CD4-positive, alpha-beta memory T cell (primary cell): ENCODE measurements at places on chromosomes 2 and 18. TPM values are rescaled to one million over a fixed set of nuclear protein-coding genes. Genes with fewer than 3 reads are reported as not detected.

GRCh38 chr2:241653210-241653750, 15.8 kb downstream of the ATG4B start:
- no peak for DNase-seq

DNA sequence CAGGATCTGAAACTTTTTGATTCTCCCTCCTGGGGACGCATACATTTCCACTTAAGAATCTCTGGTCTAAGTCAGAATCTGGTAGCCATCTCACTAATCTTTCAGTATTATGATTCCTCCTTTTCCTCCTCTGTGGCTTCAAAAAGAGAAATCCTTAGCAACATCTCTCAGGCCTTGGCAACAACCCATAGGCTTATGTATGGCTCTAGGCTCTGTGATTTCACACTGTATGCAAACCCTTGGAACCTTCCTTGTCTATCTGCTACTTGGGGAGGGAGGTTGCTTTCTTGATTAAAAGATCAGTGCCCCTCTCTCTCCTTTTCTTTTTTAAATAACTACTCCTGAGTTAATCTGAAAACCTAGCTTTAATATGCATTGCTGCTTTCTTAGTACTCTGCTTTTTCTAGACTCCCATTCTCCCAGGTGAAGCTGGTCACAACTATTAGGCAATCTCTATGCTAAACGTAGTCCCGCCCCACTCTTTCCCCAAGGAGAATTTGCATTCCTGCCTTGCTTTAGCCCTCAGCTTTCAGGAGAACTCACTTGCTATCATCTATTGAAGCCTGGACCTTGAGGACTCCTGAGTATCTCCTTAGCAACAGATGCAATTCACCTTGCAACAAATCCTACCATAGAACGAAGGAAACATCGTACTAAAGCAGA, 72.2 kb upstream of the L3MBTL4 start:
- no peak for DNase-seq

DNA sequence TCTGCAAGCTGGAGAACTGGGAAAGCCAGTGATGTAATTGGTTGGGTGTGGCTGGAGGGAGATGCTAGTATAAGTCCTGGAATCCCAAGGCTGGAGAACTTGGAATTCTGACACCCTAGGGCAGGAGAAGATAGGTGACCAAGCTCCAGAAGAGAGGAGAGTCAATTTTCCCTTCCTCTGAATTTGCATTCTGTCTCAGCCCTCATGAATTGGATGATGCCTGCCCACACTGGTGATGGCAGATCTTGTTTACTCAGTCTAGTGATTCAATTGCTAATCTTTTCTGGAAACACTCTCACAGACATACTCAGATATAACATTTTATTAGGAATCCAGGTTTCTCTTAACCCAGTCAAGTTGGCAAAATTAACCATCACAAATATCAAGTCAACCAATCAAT, 287.2 kb downstream of the RDH14 start:
- DNase-seq = no peak

- no peak for DNase-seq
These were observed 9.7 kb downstream of the E2F6 start for GRCh38 chr2:11456251-11456650.

DNA sequence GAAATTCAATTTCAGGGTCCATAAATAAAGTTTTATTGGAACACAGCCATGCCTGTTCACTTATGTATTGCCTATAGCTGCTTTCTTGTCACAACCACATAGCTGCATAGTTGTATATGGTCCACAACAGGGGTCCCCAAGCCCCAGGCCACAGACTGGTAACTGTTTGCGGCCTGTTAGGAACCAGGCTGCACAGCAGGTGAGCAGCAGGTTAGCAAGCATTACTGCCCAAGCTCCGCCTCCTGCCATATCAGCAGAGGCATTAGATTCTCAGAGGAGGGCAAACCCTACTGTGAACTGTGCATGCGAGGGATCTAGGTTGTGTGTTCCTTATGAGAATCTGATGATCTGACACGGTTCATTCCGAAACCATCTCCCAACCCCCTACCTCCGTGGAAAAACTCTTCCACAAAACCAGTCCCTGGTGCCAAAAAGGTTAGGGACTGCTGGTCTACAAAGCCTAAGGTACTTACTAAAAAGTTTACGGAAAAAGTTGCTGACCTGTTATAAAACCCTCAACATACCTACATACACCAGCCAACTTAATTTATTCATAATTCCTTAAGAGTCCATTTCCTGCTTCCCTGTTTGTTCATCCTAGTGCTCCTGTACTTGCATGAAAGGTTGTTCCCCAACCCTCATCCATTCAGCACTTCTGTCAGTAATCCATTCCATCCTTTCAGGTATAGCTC, 40.1 kb downstream of the NDUFAF7 start:
- no peak for DNase-seq

DNA sequence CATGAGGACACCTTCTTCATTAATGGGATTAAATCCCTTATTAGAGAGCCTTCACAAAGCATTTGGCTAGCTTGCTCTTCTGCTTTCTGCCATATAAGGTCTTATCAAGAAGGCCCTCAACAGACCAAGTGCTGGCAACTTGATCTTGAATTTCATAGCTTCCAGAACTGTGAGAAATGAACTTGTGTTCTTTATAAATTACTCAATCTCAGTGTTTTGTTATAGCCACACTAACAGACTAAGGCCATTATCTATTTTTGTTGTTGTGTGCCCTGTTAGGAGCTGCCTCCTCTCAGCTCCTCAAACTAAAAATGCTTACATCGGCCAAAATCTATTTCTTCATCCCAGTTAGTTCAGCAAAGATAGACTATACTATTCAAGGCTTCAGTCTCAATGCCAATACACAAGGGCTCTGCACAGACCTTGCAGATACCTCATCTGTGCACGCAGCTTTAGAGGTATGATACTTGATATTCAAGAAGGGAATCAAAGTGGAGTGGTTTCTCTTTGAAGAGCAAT, 182.9 kb downstream of the GPD2 start:
- DNase-seq = no peak

DNA sequence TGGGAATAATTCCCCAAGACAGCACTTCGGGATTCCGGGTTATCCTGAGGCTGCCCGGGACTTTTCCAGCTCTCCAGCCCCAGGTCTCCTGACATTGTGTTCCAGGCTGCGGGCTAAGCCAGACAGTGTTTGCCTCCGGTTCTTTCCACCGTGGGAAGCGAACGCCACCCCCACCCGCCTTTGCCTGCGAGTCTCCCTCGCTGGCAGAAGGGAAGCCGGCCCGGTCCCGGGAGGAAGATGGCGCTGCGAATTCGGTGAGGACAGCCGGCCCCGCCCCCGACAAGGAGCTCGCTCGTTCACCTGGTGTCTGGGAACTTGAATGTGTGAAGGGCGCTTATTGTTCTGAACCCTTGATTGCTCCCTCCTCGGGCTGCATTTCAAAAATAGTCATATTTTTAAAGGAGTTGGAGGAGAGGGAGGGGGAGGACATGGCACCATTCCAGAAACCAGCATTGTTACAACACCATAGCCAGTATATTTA, 2.9 kb downstream of the LRATD1 start:
- no peak for DNase-seq

- DNase-seq = no peak
These were observed 94.7 kb upstream of the FAM136A start for GRCh38 chr2:70396612-70397011.

GRCh38 chr2:229748950-229749349, 34.6 kb upstream of the DNER start:
- no peak for DNase-seq

GRCh38 chr18:63930773-63931354, 18.2 kb upstream of the HMSD start:
- no peak for DNase-seq

- no peak for DNase-seq
These were observed 10.4 kb downstream of the TBR1 start for GRCh38 chr2:161426455-161426921.

- DNase-seq = no peak
These were observed 192.4 kb upstream of the LRP1B start for GRCh38 chr2:142323206-142323605.

- DNase-seq = no peak
These were observed 41.4 kb downstream of the IL1R2 start for GRCh38 chr2:102033031-102033749.

- no peak for DNase-seq
These were observed 3.6 kb upstream of the PRSS56 start for GRCh38 chr2:232516551-232516950.

DNA sequence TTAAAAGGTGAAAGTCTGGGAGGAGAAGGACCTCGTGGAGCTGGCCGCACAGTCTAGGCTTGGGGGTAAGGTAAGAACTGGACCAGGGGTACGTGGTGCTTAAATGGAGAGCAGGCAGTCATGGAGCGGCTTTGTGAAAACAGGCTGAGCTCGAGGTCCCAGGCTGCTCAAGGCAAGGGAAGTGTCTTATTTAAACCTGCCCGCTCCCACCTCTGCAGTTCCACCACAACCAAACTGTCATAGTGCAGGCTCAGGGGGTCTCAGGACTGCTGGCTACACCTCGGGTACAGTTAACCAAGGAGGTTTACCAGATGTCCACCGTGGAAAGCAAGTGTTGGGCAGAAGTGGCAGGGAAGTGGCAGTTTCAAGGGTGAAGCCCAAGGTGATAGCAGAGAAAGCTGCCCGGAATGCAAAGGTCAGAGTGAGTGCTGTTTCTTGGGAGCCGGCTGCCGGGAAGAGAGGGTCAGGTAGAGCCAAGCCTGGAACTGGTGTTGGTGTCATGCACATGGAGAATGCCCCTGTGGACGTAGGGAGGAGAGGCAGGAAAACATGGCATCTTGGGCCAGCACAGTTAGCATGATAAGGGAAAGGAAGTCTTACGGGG, 203.3 kb downstream of the GBX2 start:
- no peak for DNase-seq

DNA sequence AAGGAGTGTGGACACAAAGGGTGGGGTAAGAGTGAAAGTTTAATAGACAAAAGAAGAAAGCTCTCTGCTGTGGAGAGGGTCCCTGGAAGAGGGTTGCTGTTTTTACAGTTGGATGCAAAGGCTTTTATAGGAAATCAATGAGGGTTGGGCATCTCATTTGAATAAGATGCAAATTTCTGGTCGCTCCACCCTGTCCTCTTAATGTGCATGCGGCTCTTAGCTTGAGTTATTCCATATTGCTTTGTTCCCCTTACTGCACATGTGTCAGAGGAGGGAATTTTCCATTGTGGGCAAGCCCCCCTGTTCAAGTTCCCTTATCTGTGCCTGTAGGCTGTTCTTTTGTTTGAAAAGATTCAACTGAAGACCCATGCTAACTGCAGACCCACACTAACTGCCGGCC, 326.5 kb downstream of the BCL11A start:
- DNase-seq = no peak

DNA sequence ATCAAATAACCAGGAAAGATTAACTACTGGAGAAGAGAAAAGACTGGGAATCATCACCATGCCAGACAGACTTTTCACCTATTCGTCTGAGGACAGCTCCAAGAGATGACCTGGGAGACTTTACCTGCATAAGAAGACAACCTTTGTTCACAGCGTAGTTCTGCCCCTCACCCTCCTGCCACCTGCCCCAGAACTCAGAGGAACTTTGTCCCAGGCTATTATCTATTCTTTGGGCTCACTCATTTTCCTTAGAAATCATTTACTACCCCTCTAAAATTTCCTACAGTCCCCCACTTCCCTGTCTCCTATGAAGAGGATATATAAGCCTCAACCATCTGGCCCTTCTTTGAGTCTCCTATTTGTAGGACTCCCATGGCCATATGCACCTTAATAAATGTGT, 19.3 kb upstream of the COPS8 start:
- no peak for DNase-seq

DNA sequence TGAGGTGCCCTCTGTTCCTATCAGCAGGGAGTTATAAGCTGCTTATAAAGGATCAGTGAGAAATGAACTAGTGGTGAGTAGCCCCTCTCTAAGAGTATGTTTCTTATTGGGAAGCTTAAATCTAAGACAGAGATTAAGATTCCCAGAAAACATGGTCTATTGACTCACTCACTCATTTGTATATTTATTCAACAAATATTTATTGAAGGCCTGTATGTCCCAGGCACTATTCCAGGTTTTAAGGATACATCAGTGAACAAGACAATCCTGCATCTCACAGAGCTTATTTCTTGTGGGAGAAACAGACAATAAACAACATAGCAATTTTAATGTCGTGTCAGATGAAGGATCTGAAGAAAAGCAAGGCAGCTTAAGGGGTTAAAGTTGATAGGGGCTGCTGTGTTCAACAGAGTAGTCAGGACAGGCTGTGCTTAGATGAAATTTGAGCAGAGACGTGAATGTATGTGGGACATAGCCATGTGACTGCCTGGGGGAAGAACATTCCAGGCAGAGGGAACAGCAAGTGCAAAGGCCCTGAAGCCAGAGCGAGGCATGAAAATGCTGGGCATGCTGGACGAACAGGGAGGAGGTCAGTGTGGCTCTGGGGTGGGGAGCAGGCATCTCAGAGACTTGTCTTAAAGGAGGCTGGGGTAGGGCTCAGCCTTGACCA, 14.8 kb upstream of the PSD4 start:
- no peak for DNase-seq

- no peak for DNase-seq
These were observed 393.2 kb upstream of the GALNT5 start for GRCh38 chr2:156864325-156864724.

DNA sequence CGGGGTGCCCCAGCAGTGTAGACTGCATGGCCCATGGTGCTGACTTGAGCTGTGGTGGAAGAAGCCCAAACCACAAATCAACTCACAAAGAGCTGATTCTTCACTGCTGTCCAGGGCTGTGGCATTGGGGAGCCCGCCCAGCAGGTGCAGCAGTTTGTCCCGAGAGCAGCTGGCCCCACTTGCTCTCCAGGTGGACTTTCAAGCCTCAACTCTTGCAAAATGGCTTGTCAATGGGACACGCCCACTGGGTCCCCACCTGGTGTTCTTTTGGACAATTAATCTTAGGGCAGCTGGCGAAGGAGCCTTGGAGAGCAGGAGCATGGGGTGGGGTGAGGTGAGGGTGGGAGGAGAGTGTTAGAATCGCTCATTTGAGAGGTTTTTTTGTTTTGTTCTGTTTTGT, 117.9 kb downstream of the MYCN start:
- DNase-seq = no peak

GRCh38 chr2:9954136-9954535, 2.6 kb downstream of the GRHL1 start:
- DNase-seq = no peak

- no peak for DNase-seq
These were observed 58.2 kb downstream of the SERPINB8 start for GRCh38 chr18:64027931-64028695.

The CLIP4 gene
- 69.2 TPM for total RNA-seq

The C2orf78 gene
- total RNA-seq = not detected

The ZNG1B gene
- total RNA-seq = 44.0 TPM

The AQP4 gene
- not detected for total RNA-seq

The TUBA3E gene
- total RNA-seq = not detected

The RAB10 gene
- total RNA-seq = 77.2 TPM
